ENCODE measurements at places on chromosomes 1 and 21.

- no peak for DNase-seq
These were observed 79.5 kb upstream of the LRRC53 start for GRCh38 chr1:74591949-74592348.

- no peak for DNase-seq
These were observed 22.7 kb upstream of the PEX10 start for GRCh38 chr1:2435091-2435490.

DNA sequence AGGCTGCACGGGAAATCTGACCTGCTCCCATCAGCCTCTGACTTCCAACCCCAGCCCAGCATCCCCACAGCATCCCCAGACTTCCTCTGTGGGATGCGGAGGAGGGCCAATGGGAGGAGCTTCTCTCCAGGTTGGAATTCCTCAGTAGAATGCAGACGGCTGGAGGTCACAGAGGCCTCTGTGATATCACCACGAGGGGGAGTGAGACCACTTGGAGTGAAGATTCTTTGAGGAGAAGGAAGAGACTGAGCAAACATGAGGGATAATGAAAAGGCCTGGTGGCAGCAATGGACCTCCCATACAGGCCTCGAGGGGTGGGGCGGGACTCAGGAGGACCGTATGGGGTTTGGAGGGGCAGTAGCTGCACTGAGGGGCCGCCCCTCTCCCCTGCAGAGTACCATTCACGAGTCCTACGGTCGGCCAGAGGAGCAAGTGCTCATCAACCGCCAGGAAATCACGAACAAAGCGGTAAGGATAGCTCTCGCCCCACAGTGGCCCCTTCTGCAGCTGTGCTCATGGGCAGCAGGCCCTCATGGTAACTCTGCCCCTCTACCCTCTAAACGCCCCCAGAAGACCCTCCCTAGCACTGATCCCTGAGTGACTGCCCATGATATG lies at the start of gene CATSPER4:
TSS of gene CATSPER4 (plus strand) at position 230 of the 615 bp plus-strand sequence. CDS start at position 256, 26 bp downstream.
- DNase-seq, result no peak

DNA sequence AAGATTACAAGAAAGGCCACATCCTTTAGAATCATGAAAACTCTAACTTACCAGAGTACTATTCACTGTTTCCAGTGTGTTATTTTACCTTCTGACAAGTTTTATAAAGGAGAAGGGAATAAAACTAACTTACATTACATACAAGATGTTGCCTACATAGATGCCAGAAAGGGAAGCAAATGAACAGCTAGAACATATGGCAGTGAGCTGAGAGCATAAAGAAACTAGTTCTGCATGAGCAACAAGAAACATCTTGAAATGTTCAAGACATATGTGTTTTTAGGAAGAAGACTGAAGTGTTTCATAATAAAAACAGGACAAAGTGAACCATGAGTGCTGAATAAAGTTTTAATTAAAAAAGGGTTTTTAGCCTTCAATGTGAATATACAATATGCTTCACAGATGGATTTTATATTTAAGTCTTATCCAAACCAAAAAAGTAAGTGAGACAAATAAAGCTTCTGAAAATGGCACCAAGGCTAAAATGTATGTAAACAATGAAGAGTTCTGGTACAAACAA lies 39.4 kb downstream of the SLC5A9 start:
- no peak for DNase-seq

- no peak for DNase-seq
These were observed 86.8 kb upstream of the PUM1 start for GRCh38 chr1:31152181-31152795.

DNA sequence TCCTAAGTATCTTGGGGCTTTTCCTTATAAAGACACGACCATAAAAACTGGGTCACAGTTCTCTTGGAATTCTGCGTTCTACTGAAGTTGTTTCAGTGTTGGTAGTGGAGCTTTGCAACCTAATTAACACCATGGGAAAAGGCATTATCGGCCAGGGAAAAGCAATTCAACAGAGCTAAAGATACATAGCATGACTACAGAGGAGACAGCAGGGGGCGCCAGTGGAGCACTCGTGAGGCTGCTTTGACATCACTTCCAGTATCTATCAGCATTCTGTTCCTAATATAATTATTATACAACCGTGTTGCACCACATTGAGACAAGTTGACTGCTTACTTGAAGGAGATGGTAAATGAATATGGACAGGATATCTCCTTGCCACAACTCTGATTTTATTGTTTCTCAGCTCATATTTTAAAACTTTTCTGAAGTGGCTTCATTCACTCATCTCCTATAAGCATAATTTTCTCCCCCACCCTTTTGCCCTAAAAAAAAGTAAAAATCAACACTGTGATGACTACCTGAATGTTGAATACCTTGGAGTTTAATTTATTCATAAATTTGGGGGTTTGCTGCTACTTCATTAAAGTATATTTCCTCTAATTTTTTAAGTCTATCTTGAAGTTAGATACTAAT lies 39.4 kb downstream of the ZP4 start:
- DNase-seq, result peak; percentile 27

GRCh38 chr1:236916131-236916800 lies 88.0 kb downstream of the MT1HL1 start:
- no peak for DNase-seq

GRCh38 chr1:48649880-48650279 lies 126.8 kb downstream of the BEND5 start:
- no peak for DNase-seq

DNA sequence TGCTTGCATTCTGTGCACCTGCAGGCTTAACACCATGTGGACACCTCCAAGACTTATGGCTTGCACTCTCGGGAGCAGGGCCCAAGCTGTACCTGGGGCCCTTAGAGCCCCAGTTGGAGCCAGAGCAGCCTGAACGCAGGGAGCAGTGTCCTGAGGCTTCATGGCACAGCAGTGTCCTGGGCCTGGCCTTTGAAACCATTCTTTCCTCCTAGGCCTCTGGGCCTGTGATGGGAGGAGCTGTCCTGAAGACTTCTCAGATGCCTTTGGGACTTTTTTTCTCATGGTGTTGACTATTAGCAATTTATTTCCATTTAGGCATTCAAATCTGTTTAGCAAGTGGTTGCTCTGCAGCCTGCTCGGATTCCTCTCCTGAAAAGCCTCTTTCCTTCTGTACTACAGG lies 11.0 kb downstream of the RPTN start:
- DNase-seq, result no peak

- DNase-seq, result no peak
These were observed 125.9 kb upstream of the ZBTB40 start for GRCh38 chr1:22325531-22326371.

DNA sequence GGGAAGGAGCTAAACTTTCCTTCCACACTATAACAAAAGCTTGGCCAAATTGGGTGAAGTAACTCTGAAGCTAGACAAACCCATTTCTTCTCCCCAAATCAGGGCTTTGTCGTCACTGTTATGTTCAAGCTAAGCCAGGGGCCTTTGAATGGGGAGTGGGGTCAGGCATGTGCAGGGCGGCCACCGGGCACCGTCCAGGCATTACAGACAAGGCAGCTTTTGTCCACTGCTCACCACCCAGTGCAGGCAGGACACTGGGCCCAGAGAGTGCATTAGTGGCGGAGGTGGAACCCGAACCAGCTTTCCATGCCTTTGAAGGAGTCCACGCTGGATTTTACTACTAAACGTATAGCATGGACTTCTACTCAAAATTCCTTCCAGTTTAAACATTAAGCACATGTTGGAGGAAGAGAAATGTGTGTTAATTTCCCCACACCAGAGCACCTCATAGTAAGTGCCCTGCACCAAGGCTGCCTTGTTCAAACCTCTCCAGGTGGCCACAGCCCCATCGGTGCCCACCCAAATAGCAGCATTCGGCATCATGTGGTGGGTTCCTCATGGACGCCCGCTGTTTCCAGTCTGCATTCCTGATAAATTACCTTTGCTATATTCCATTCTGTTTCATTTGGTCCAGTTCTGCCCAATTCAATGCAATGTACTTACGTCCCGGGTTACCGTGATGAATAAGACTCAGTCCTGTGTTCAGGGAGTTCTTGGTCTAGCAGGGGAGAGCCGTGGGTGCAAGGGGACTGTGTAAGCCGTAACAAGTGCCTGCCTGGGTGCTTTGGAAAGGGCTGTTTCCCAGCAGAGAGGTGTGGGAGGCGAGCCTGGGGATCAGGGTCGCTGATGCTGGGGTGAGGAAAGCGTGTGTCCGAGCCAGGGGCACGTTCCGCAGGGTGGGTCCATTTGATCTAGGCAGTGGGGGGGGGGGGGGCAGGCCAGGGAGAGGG lies 1.6 kb downstream of the UBASH3A start:
- DNase-seq, result no peak

- no peak for DNase-seq
These were observed 35.6 kb downstream of the LYST start for GRCh38 chr1:235831148-235831547.

DNA sequence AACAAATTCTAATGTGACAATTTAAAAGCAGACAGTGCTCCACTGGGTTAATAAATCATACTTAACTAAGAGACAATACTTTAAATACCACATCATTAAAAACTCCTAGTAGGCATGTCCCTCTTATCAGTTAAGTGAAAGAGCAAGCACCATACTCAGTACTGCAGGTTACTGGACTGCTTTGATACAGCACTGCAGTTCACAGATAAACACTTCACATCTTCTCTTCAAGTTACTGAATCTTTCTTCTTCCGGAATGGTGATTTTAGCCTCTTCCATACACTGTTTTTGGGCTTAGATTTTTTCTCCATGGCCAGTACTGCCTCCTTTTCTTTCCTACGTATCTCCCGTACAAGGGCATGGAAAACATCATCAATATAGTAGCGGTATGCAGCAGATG lies 11.0 kb downstream of the RIT1 start:
- DNase-seq, result no peak

DNA sequence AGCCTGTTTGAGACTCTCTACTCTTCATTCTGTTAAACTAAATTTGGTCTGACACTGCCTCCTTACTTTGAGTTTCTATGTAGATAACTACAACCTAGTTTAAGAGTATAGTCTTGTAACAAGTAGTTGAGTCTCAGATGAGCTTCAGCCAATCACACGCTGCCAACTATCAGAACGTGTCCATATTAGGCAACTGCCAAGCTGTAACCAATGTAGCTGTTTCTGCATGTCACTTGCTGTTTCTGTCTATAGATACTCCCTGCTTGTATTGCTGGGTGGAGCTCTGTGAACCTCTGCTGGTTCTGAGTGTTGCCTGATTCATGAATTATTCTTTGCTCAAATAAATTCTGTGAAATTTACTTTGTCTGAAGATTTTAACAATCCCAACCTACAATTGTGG lies 452.6 kb upstream of the NR5A2 start:
- DNase-seq, result no peak

GRCh38 chr1:82492159-82492558 lies 691.4 kb downstream of the ADGRL2 start:
- DNase-seq, result no peak

- DNase-seq, result no peak
These were observed 293.9 kb downstream of the SDCCAG8 start for GRCh38 chr1:243549791-243550190.

DNA sequence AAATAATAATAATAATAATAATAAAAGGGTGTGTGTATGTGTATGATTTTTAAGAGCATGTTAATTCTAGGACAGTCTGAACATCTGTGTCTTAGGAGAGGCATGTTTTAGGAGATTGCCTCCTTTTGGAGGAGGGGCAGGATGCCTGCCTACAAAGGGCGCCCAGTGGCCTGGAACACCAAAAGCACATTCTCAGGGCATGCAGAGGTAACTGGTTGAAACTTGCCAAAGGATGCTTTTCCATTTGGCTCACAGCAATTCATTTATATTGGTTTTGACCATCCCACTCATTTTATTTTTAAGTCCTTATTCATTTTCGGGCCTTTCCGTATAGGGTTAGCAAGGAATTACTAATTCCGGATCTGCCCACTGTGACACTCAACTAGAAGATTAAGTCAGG lies 21.1 kb upstream of the LAMC2 start:
- no peak for DNase-seq
